ENCODE measurements at places on chromosomes 6 and 20.

- DNase-seq, result no peak
Observed at GRCh38 chr6:125195526-125195925, 42.0 kb downstream of the TPD52L1 start.

DNA sequence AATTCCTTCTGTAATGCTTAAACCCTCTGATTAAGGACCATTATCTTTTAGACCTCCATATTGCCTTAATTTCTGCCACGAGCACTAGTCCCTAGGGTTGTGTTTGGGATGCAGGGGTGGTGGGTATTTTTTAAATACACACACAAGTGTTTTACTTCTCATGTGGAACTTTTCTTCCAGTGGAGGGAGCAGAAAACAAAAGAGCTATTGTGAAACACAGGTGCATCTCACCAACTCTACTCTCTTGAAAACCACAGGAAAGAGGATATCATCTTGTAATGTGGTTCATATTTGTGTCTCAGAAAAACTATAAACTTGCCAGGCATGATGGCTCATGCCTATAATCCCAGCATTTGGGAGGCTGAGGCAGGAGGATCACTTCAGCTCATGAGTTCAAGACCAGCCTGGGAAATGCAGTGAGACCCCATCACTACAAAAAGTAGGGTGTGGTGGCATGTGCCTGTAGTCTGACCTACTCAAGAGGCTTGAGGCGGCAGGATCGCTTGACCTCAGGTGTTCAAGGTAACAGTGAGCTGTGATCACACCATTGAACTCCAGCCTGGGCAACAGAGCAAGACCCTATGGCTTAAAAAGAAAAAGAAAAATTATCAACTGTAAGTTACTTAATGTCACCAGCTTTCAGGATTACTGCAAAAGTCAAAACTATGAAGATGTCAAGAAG lies 37.3 kb downstream of the MRS2 start:
- no peak for DNase-seq

DNA sequence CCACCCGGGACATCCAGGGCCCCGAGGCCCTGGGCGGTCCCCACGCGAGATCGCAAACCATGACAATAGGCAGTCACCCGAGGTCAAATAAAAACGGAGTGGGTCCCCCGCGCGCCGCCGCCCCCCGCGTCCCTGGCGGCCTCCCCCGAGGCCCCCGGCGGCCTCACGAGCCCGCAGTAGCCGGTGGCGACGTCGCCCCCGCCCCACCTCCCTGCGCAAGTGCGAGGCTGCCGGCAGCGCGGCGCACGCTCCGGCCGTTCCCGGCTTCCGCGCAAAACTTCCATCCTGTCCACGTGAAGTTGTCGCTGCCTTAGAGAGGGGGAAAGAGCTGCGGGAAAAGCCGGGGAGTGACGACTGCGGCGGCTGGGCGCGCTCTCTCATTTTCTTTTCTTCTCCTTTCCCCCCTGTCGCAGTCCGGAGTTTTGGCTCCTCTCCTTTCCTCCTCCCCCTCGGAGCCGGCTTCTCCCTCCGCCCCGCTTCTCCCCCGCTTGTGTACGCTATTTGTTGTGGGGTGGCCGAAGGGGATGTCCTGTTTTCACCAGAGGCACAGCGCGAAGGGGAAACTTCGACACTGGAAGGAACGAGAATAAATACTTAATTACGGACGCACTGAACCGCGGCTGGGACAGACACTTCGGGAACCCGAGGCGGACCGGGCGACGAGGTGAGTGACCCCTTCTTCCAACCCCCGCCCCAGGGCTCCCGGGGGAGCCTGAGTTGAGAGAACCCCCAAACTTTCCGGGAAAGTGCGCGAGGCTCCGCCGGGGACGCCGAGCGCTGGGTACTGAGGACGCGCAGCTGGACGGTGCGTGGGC lies at the start of gene EYA4:
Gene EYA4 (plus strand): TSS at position 272 of the 815 bp plus-strand sequence. CDS start 33,424 bp downstream, outside the sequence.
- peak; percentile 18 for DNase-seq

- no peak for DNase-seq
Observed at GRCh38 chr6:2477250-2477649, 231.8 kb upstream of the GMDS start.

DNA sequence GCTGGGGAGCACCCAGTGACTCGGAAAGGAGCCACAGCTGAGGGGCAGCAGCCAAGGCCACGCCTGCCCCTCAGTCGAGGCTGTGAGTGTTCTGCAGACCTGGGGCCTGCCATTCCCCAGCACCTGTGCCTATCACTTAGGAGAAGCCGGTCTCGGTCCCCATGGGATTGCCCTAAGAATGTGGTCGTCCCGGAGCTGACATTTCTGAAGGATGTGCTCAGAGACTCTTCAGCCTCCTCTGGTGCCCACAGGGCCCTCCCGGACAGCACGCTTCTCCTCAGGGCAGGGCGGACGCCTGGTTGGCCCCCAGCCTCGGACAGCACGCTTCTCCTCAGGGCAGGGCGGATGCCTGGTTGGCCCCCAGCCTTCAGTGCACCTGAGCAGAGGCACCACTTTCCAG lies 223.9 kb downstream of the ERMARD start:
- DNase-seq, result no peak

DNA sequence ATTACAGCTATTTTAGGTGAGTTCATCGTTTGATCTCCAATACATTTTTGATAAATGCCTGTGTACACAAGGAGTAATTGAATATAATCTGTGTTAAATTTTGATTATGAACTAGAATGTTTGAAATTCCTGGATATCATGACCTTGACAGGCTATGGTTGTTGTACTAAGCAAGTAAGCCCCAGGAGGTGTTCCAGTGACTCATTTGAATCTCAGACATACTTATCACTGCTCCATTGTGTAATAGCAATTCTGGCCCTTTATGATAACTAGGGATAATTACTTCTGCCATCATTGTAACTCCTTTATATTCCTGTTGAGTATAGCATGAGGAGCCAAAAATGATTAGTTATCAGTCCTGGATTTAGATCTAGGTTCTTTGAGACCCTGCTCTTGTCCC lies 1424.6 kb upstream of the ADGRB3 start:
- DNase-seq, result peak; percentile 53

DNA sequence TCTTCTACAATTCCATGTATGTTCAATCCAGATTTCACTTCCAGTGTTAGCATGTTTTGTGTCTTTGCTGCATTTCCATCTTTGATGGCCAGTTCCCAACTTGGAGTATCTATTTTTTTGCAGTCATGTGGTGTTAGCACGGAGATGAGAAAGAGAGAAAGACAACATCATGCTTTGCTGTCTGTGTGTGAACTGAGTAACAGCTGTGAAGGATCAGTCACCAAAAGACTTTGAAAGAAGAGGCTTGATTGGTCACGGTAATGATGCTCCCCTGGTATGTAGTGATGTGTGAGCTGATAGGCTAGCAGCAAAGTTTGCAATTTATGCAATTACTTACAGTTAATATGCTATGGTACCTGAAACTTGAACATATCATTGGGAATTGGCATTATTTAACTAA lies 731.3 kb upstream of the NRSN1 start:
- DNase-seq, result peak; percentile 0

GRCh38 chr6:125749865-125750691 lies 646 bp downstream of the HEY2 start:
- DNase-seq, result no peak

DNA sequence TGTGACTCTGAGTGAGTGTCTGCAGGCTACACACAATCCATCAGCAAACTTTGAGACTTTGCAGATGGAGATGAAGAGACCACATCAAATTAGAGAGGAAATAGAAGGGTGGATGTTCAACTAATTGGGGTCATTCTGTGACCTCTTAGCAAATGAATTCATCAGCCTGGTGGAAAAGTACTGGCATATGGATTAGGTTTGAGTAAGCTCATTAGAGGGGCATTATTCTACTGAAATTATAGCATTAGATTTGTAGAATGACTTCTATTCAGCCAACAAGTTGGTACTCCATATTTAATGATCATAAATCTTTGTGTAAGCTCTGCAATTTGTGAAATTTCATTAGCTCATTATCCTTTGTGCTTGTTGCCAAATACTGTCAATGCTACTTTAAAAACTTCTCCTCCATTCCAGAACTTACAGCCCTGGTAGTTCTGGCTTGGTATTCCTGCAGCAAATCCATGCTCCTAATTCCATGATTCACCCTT lies 63.8 kb downstream of the ADTRP start:
- DNase-seq, result no peak

Measured in fibroblast of pulmonary artery (primary cell).